Skin of body (tissue), 3 donors: ENCODE measurements at places on chromosomes 4 and X. TPM values are rescaled to one million over a fixed set of nuclear protein-coding genes. Genes with fewer than 3 reads are reported as not detected.

DNA sequence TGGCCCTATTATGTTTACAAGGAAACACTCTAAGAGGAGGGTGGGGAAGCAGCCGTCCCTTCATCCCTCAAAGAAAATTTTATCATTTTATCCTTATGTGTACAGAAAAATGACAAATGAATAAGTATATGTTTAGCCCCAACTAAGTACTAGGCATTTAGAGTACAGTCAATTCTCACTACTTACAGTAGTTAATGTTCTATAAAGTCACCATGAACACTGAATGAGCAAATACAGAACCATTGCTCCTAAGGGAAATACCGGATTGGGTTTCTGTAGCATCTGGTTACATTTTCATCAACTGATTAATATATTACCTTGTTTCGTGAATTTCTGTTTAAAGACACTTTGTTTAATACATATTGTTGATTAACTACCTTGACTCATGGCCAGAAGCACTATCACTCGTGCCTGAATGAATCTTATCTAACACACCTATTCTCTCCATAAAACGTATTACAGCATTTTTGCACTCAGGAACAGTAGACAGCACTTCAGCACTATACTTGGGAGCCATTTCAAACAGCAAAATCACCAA, 109.3 kb downstream of the ASB9 start:
- no peak for DNase-seq

- DNase-seq, result no peak
These were observed 21.8 kb upstream of the JAKMIP1 start for GRCh38 chr4:6221851-6222760.

- DNase-seq, result no peak
These were observed 46.3 kb downstream of the RASSF6 start for GRCh38 chr4:73573794-73574528.

DNA sequence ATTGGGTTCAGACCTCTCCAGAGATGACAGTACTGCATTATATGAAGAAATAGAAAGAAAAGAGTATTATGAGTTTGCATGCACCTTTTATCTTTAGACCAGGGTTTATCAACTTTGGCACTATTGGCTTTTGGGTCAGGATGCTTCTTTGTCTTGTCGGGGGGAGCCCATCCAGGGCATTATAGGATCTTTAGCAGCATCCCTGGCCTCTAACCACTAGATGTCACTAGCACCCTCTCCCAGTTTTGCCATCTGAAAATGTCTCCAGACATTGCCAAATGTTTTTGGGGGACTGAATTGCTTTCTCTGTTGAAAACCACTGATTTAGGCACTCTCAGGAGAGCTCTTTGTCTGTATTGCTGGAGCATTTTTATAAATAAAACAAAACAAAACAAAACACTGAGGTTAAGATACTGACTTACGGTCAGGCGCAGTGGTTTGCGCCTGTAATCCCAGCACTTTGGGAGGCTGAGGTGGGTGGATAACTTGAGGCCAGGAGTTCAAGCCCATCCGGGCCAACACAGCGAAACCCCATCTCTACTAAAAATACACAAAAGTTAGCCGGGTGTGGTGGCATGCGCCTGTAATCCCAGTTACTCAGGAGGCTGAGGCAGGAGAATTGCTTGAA, 23.6 kb downstream of the CA5B start:
- DNase-seq, result peak; percentile 14

DNA sequence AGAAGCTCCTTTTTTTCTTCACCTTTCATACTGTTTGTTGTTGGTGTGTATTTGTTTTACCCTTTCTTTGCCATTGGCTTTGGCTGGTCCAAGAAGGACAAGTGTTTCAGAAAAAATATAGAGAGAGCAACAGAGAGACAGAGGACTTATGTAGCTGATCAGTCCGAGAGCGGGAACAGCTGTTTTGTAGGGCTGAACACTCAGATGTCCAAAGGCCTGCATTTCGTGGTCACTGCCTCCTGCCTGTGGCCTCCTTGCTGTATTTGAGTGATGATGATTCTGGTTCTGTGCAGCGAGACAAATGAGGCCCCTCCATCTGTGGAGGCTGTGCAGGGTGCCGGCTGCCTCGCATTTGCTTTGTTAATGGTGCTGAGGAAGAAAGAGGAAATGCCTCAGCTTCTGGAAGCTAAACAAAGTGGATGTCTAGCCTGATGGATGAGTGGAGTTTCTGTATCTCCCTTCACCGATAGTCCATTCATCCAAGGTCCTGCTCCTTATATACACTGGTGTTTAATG, 19.8 kb upstream of the STOX2 start:
- DNase-seq, result no peak

- no peak for DNase-seq
These were observed 461.2 kb upstream of the PCDH7 start for GRCh38 chr4:30258949-30259348.

Gene GPC3
- total RNA-seq, result 307 TPM

Gene CDS1
- total RNA-seq, result 9.9 TPM

DNA sequence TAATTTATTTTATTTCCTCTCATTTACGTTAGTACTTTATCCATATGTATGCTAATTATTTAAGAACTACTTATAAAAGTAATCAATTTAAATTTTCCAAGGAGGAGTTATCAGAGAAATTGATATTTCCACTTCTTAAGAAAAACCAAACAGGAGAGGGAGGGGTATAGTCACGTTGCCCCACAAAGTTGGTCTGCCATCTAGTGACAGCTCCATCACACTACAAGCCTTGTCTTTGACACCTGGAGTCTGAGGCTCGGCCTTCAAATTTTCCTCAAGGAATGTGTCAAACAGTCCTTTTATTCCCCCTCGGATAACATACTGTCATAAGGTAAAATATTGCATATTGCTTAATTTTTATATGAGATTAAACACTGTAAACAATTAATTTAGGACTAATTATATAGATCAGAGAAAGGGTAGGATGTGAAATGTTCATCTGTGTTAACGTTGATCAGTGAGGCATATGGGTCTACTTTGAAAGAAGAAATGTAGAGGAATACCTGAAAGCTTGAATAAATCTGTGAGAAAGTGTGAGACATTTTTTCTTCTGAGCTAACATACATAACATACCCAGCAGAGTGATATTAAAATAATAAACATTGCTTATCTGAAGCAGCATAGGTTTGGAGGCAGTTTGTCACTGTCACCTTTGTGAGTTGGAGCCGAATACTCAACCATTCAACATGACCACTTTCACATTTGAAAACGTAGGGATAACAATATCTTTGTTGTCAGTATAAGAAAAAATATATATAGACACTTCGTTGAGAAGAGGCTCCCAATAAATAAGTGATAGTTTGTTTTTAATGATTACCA, 114.4 kb downstream of the GLRA3 start:
- DNase-seq, result no peak

Gene ANKRD50
- 56.6 TPM for total RNA-seq
